Caki2 (cell line): ENCODE measurements at places on chromosomes 3 and 15. TPM values are rescaled to one million over a fixed set of nuclear protein-coding genes. Genes with fewer than 3 reads are reported as not detected.
A peak's percentile ranks its signal among the peaks of the same experiment; 100 is the strongest.

DNA sequence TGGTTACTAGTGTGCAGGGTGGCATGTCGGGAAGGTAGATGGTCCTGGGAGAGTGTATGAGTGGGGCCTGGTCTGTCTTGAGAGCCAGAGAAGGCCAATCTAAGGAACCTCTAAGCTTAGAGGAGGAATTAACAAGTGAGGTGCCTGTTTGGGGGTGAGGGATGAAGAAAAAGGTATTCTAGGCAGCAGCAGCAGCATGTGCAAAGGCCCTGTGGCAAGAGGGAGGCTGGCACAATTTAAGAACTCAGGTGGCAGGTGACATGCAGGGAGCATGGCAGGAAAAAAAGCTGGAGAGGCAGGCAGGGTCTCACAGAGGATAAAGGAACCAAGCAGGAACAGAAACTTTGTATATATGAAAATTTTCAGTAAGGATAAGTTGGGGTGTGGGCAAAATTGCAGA, 51.2 kb downstream of the SPSB4 start:
- no peak for DNase-seq

- DNase-seq, result no peak
These were observed 60.0 kb downstream of the RPL22L1 start for GRCh38 chr3:170809975-170810357.

DNA sequence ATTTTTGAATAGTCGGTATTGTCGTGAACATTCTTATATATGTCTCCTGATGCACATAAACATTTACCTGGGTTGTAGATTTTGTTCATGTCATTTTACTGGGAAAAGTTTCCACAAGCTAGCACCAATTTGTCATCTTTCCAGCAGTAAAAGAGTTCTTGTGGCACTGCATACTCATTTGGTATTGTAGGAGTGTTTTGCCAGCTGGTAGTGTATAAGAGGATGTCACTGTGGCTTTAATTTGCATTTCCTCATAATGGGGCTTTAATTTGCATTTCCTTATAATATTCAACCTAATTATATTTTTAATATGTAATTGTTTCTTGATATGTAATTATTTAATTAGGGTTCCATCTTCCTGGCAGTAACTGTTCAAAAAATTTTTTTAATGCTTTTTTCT, 21.2 kb upstream of the TNFSF10 start:
- no peak for DNase-seq

- DNase-seq, result no peak
These were observed 79.2 kb downstream of the FOXB1 start for GRCh38 chr15:60083318-60083717.

DNA sequence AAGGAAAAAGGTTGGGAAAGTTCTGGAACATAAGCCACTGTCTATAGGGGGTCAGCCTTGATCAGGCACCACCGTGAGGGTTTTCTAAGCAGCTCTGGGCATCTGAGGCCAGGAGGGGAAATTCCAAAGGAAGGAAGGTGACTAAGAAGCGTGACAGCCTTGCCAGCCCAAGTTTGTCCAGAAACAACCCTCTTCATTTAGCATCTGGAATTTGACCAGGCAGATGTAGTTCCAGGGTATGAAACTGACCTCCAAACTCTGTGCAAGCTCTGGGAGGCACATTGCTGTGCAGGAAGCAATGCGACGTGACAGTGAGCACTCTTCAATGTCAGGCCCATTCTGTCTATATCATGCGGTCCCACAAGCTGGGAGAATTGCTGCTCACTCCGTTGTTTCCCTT, 85.4 kb upstream of the TPM1 start:
- peak; percentile 33 for DNase-seq

DNA sequence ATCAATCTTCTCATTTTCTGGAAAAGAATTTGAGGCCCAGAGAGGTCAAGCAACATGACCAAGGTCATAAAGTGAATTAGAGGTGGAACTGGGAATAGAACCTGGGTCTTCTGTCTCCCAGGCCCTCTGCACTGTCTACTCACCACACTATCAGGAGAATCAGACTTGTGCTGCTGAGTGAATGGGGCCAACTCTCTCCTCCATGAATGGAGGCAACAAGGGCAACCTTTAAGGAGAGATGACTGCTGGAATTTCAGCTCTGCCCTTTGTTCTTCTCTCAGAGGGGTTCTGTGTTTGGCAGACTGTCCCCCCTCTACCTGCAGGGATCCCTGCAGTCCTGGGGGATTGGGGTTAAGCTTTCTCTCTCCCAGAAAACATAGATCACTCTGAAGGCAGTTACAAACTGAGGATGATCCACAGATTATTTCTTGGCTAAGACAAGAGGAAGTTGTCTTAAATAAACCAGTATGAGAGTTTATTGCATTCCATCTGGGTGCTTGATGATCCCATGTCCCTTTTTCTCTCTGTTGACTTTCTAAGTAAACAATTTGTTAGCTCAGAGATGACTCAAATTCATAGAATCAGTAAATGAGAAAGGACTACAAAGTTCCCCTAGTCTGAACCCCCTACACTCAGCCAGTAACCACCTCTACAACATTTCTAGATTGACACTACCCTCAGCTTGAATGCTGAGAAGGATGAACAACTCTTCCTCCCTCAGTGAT, 99.0 kb upstream of the LIPC start:
- peak; percentile 82 for DNase-seq

DNA sequence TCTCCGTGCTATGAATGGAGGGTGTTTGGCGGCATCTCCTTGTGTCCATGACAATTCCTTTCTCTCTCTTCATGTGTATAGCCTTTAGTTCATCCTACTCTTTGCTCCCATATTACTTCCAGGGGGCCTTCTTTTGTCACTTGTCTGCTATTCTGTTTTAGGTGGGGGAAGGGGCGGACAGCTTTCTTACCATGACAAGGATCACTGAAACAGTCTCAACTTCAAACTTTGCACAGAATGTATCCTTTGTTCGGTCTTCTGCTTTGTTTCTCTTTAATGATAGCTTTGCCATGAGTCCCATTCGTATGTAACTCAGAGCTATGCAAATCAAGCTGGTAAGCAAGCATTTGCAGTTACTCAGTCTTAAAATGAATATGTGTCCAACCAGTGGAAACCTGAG, 294.2 kb downstream of the TIGIT start:
- no peak for DNase-seq

DNA sequence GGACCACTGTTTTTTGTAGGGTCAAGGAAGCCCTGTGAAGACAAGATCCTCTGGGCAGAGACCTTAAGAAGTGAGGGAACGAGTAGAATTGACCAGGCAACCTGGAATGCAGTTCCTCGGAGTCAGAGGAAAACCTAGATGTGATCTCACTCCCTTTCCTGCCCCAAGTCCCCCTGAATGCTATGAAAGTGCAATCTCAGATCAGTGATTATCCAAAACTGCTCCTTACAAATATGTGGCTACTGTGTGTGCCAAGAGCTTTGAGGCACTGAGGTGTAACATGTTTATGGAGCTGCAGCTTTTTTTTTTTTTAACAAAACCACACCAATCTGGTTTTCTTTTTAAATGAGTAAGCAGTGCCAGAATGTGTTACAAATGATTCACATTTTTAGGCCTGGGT, 35.8 kb downstream of the THSD4 start:
- peak; percentile 86 for DNase-seq

- no peak for DNase-seq
These were observed 274.2 kb downstream of the FOXP1 start for GRCh38 chr3:71309342-71309741.

DNA sequence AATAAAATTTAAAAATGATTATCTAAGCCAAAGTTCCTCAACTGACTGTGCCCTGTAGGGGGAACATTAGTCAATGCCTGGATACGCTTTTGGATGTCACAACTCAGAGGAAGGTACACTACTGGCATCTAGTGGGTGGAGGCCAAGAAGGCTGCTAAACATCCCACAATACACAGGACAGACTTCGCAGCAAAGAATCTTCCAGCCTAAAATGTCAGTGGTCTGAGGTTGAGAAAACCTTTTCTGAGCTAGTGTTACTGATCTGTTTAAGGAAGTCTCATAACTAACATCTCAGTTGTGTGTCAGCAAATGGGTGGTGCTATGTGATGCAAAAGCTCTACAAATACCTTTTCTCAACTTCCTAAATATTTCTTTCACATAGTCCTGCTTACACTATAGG, 20.9 kb upstream of the LDHAL6B start:
- DNase-seq, result no peak

- no peak for DNase-seq
These were observed 79.5 kb downstream of the SEMA6D start for GRCh38 chr15:47796830-47797229.

GRCh38 chr15:84685304-84685703, 27.3 kb upstream of the NMB start:
- peak; percentile 25 for DNase-seq

GRCh38 chr3:189490337-189490736, 140.9 kb upstream of the TP63 start:
- DNase-seq, result no peak

GRCh38 chr3:171797265-171797679, 13.0 kb downstream of the PLD1 start:
- DNase-seq, result peak; percentile 48

- DNase-seq, result no peak
These were observed 271.9 kb upstream of the TPRG1 start for GRCh38 chr3:188899881-188900280.

DNA sequence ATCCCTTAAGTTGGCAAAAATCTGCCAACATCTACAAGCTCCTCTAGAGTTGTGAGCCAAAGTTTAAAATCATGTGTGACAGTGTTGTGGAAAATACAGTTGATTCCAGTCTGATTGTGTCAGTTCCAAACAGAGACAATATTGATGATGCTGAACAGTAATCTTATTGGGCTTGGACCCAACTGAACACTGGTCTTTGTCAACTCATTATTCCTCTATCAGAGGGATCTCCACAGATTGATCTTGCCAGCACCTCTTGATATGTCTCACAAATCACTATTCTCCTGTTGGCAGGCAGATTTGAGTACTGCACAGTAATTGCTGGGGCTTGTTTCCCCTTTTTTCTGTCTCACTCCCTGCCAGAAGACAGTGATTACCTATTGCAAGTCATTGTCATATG, 326.6 kb upstream of the DPH6 start:
- no peak for DNase-seq

- DNase-seq, result peak; percentile 55
These were observed 73.7 kb upstream of the DLG1 start for GRCh38 chr3:197372047-197372661.

DNA sequence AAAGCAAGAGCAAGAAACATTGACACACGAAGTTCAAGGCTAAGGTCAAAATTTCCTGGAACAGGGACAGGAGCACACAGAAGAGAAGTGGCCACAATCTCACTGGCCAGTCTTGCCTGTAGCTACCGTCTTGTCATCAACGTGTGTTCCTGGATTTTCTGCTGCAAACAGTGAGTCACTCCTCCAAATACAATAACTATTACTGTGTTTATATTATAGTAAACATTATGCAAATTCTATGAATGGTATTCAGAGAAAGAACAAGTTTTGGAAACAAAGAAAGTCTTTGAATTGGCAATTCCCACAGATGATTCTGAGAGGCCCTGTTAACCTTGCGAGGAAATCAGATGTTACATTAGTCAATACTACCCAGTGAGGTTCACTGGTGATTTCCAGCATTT, 220.5 kb downstream of the FAM43A start:
- no peak for DNase-seq

- no peak for DNase-seq
These were observed 84.6 kb downstream of the ITPR1 start for GRCh38 chr3:4577721-4578120.

DNA sequence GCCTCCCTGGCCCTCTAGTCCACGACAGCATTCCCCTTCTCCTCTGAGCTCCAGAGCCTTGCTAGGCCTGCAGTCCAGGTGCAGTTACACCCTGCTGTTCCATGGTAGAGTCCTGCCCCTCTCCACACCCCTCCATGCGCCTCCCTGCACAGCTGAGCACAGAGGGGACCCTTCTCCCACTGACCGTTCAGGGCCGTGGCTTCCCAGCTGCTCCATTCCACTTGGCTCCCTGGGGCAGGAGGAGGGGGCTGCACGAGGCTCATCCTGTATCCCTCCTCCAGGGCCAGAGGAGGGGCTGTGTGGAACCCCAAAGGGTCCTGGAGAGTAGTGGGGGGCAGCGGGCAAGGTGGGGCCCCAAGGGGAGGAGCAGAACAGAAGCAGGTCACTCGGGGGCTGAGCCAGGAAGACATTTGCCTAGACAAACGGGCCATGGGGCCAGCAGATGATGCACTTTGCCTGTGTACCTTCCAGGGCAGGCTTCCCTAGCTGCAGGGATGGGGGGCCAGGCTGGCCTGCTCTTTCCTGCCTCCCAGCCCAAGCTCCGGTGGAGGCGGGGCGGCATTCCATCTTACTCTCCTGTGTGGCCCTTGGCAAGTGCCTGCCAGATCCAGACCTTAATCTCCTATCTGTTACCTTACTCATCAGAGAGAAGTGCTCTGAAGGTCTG, 20.7 kb upstream of the GOLGA6C start:
- DNase-seq, result no peak

GRCh38 chr3:69762768-69763229, 23.5 kb downstream of the MITF start:
- DNase-seq, result no peak

- DNase-seq, result no peak
These were observed 52.7 kb downstream of the MB21D2 start for GRCh38 chr3:192864941-192865340.

DNA sequence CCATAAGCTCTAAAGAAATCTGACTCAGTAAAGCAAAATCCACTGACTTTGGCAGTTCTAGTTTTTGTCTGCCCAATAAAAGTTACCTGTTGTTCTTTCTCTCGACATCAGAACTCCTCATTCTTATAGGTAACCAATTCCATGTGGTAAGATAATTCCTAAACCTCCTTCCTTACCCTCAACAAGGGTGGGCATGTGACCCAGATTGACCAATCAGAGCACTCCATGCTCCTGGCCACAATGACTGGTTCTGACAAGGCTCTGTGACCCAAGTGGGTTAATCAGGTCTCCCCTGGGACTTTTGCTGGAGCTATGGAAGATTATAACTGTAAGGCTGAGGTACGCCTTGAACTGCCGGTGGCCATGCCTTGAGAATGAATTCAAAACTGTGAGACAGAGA, 31.7 kb downstream of the LINS1 start:
- DNase-seq, result no peak

GRCh38 chr15:58109419-58109818, 28.8 kb upstream of the AQP9 start:
- DNase-seq, result no peak

DNA sequence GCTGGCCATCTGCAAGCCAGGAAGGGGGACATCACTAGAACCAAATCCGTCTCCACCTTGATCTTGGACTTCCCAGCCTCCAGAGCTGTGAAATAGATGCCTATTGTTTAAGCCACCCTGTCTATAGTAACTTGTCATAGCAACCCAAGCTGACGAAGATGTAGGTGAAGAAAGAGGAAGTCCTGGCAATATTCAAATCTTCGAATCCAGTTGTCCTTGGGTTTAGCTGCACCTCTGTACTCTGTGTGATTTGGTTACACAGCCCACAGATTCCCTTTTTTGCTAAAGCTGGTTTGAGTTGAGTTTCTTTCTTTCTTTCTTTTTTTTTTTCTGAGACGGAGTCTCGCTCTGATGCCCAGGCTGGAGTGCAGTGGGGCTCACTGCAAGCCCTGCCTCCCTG, 68.0 kb upstream of the XCR1 start:
- no peak for DNase-seq

The IL20RB gene
- 1.0 and 2.8 TPM in 2 replicates for total RNA-seq

The SH3GL3 gene
- total RNA-seq, result 0.57 TPM in 1 of 2 replicates, not detected in the other

The DET1 gene
- 3.0 and 3.8 TPM in 2 replicates for total RNA-seq

The SPINT1 gene
- total RNA-seq, result 19.5 and 29.7 TPM in 2 replicates

The SEMA5B gene
- total RNA-seq, result 0.07 and 0.67 TPM in 2 replicates

The TF gene
- total RNA-seq, result not detected in 2 replicates

The CCR4 gene
- total RNA-seq, result not detected in 2 replicates

The MEF2A gene
- 5.8 TPM in 2 replicates for total RNA-seq

The NXPE3 gene
- 38.5 and 44.6 TPM in 2 replicates for total RNA-seq

The TUBGCP4 gene
- total RNA-seq, result 9.1 and 17.3 TPM in 2 replicates

The VEPH1 gene
- total RNA-seq, result 79.0 and 127 TPM in 2 replicates
